Activated CD4-positive, alpha-beta memory T cell treated with anti-CD3 and anti-CD28 coated beads for 36 hours (primary cell): ENCODE measurements at places on chromosomes 2 and 18.

GRCh38 chr2:197615016-197615652 is 60.3 kb downstream of the RFTN2 start:
- DNase-seq, result no peak
- no peaks in the 10 kb centered on the region for H3K36me3 ChIP-seq
- peaks cover 9% of the 10 kb centered on the region for H3K4me1 ChIP-seq
- no peak overlapping the region for H3K27ac ChIP-seq

DNA sequence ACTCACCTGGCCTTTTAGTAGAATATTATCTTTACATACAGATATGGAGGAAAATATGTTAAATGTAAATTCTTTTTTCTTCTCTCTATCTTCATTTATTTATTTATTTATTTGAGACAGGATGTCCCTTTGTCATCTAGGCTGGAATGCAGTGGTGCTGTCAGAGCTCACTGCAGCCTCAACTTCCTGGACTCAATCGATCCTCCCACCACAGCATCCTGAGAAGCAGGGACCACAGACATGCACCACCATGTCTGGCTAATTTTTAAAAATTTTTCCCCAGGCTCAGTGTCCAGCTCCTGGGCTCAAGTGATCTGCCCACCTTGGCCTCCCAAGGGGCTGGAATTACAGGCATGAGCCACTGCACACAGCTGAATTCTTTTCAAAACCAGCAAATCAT is 20.3 kb downstream of the KYNU start:
- H3K4me3 ChIP-seq, result no peak overlapping the region
- no peak overlapping the region for H3K27ac ChIP-seq
- H3K27me3 ChIP-seq, result no peaks in the 10 kb centered on the region

DNA sequence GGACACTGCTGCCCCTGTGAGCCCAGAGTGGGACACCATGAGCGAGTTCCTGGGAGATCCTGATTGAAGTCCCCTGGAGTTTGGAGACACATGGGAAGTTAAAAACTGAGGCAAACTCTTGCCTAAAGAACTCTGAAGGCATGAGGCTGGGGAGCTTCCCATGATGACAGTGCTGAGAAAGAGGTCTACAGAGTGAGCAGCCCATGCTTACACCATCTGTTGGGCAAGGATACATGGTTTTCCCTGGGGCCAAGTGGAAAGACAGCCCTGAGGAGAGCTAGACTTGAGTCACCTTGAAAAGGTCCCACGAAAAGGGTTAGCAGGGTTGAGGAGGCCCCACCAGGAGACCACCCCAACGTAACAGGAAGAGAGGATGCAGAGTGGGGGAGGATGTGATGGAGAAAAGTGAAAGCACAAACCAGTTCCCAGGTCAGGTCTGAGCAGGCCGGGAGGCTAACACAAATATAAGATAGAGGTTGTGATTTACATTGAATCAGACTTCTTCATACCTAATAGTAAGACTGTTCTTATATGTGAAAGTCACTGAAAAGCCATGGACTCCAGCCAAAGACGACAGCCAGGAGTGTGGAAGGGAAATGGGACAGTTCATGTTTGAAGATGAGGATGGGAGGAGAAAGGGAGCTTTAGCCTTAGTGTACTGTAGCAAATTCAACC is 13.5 kb upstream of the FEZ2 start:
- H3K4me3 ChIP-seq, result no peak overlapping the region
- no peaks in the 10 kb centered on the region for H3K27me3 ChIP-seq
- H3K4me1 ChIP-seq, result no peaks in the 10 kb centered on the region
- no peak for DNase-seq
- no peak overlapping the region for H3K27ac ChIP-seq
- H3K36me3 ChIP-seq, result no peaks in the 10 kb centered on the region

DNA sequence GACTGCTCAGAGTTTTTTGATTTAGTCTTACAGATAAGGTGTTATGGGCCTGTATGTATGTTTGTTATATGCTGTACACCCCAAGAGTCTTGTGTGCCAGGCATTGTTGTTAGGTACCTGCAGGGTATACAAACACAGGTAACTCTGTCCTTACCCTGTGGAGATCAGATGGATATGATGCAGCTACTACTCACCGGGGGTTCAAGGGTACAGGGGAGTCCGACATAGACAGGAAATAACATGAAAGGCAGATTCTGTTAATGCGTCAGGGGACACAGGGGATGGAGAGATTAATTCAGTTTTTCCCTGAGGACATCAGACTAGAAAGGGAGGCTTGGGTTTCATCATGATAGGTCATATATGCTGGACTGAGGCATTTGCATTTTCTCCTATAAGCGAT is 31.3 kb downstream of the TRAK2 start:
- H3K4me3 ChIP-seq, result no peak overlapping the region
- peaks cover 49% of the 10 kb centered on the region for H3K4me1 ChIP-seq
- H3K27me3 ChIP-seq, result no peaks in the 10 kb centered on the region
- H3K27ac ChIP-seq, result peak overlapping the region; percentile 59

DNA sequence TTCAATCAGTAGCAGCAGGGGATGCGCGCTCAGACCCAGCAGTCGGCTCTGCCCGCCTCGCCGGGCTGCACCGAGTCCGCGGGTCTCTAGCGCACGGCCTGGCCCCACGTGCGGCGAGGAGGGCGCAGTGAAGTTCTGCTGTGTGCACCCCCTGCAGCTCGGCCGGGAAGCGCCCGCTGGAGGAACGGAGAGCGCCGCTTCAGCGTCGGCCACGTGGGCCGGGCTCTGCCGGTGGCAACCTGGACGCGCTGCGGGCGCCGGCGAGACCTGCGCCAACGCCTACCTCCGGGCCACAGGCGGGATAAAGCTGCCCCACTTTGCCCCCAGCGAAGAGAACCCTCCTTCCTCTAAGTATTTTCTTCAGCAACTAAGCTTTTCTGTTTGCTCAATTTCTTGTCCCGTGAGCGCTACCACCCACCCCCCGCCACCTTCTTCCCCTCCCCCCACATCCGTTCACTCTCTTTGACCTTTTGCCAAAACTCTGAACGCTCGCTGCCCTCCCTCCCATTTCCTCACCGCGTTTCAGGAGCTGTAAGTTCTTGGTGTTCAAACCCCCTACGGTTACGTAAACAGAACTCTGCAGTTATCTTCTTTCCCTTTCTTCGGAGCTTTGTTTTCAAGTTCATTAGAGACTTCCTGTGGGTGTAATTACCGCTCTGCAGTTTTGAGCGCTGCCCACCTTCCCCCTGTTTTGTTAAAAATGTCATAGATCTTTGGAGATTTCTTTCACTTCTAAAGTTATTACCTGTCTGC is 42.6 kb upstream of the EDAR start:
- H3K27ac ChIP-seq, result peak overlapping the region; percentile 83
- H3K4me1 ChIP-seq, result peaks cover 40% of the 10 kb centered on the region
- peak; percentile 79 for DNase-seq
- H3K4me3 ChIP-seq, result peak overlapping the region; percentile 75
- peaks cover 3% of the 10 kb centered on the region for H3K36me3 ChIP-seq
